Esophagus muscularis mucosa (tissue), 4 donors: ENCODE measurements at places on chromosomes 3 and 15. TPM values are rescaled to one million over a fixed set of nuclear protein-coding genes. Genes with fewer than 3 reads are reported as not detected.

INSYN1 gene
- 27.4 TPM for total RNA-seq

GOLGA8G gene
- 0.17 TPM for total RNA-seq

ALCAM gene
- total RNA-seq: 20.0 TPM

GRAMD2A gene
- 1.1 TPM for total RNA-seq

ATP13A5 gene
- total RNA-seq: not detected

TICRR gene
- under 0.01 TPM for total RNA-seq

RTP3 gene
- not detected for total RNA-seq

RTP1 gene
- not detected for total RNA-seq

NR1I2 gene
- 0.46 TPM for total RNA-seq

COL6A5 gene
- total RNA-seq: not detected

IQCH gene
- 0.58 TPM for total RNA-seq

PTPRG gene
- 56.8 TPM for total RNA-seq

LRRC49 gene
- total RNA-seq: 10.4 TPM

DNA sequence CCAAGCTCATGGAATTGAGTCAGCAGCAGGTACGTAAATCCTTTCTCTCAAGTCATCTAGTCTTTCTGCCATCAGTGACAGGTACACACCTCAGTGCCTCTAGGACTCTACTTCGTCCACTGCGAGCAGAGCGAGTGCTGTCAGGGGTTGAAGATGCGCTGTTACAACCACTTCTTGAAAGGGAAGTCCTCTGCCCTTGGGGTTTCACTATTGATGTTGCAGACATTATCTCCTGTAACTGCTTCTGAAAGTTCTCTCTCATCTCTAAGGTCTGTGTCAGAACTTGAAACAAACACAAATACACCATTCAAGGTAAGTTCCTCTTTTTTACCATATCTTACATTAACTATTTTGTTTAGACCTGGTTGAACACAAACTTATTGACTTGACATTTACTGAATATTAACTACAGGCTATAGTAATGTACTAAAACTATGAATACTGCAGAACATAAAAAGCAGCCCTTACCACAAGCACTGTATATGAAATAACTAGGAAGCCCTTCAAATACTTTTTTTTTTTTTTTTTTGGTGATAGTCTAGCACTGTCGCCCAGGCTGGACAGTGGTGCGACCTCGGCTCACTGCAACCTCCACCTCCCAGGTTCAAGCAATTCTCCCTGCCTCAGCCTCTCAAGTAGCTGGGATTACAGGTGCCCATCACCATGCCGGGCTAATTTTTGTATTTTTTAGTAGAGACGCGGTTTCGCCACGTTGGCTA lies 41.5 kb downstream of the TOPBP1 start:
- H3K27me3 ChIP-seq: no peaks in the 10 kb centered on the region
- DNase-seq: no peak
- H3K4me3 ChIP-seq: no peak overlapping the region
- peaks cover 11% of the 10 kb centered on the region for H3K36me3 ChIP-seq
- H3K4me1 ChIP-seq: no peaks in the 10 kb centered on the region

- H3K27me3 ChIP-seq: no peaks in the 10 kb centered on the region
- H3K36me3 ChIP-seq: no peaks in the 10 kb centered on the region
- H3K27ac ChIP-seq: no peak overlapping the region
Measured at GRCh38 chr3:61820306-61820992, 259.1 kb downstream of the PTPRG start.

DNA sequence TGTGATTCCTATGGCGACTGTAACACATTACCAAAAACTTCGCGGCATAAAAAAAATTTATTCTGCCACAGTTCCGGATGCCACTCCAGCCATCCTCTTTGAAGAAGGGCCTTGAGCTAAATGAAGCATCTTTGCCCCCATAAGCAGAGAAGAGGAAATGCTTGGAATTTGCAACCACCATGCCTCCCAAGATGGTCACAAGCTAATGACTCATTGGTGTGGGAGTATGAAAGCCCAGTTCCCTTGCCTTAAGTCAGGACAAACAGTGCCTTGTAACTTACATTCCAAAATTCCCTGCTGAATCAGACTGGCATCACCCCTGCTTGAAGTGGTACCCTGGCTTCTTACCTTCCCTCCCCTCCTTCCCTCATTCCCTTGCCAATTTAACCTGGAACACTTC lies 1077.4 kb downstream of the EPHA3 start:
- DNase-seq: no peak
- no peaks in the 10 kb centered on the region for H3K4me1 ChIP-seq
- no peak overlapping the region for H3K4me3 ChIP-seq
- no peaks in the 10 kb centered on the region for H3K36me3 ChIP-seq

GRCh38 chr3:73031573-73032103 lies 29.8 kb upstream of the EBLN2 start:
- H3K36me3 ChIP-seq: no peaks in the 10 kb centered on the region
- no peak overlapping the region for H3K27ac ChIP-seq
- H3K27me3 ChIP-seq: no peaks in the 10 kb centered on the region
- DNase-seq: no peak
- H3K4me1 ChIP-seq: peaks cover 24% of the 10 kb centered on the region

DNA sequence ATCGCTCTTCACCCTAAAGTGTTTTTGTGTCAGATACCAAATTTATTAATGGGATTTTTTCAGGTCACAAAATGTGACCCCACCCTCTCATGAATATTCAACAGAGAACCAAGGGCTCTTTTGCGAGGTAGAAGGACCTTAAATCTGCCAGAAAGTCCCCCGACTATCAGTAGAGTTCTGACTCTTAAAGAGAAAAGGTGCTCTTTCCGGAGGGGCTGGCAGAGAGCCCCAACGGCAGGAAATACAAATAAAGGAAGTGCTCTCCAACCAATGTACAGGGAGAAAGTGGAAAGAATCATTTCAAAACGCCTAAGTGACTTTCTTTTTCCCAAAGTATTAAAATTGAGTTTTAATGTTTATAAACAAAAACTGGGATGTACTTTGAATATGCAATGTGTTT lies 517.2 kb downstream of the FOXP1 start:
- peaks cover 55% of the 10 kb centered on the region for H3K4me1 ChIP-seq
- no peak for DNase-seq
- no peaks in the 10 kb centered on the region for H3K36me3 ChIP-seq

DNA sequence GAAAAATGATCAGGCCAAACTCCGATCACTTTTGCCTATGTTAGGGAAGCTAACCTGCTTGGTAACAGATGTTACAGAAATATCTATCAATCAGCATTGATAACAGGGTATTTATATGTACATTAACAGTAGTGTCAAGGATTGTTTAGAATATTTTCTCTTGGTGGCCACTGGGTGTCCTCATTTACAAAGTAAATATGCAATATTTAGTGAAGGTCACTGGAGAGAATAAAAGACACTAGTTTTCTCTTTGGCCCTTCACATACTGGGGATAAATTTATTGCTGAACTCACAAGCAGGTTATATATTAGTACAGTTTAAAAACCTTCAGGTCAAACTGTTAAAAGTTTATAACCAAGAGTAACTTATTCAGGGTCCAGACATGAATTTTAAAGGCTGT lies 69.0 kb downstream of the TIGIT start:
- peaks cover 34% of the 10 kb centered on the region for H3K4me1 ChIP-seq
- H3K36me3 ChIP-seq: no peaks in the 10 kb centered on the region
- no peak for DNase-seq
- H3K4me3 ChIP-seq: no peak overlapping the region

GRCh38 chr15:35842631-35843030 lies 296.7 kb upstream of the DPH6 start:
- no peak for DNase-seq
- H3K36me3 ChIP-seq: no peaks in the 10 kb centered on the region
- no peaks in the 10 kb centered on the region for H3K27me3 ChIP-seq
- H3K4me3 ChIP-seq: no peak overlapping the region
- no peak overlapping the region for H3K27ac ChIP-seq

- H3K4me1 ChIP-seq: peaks cover 49% of the 10 kb centered on the region
- H3K27me3 ChIP-seq: no peaks in the 10 kb centered on the region
- DNase-seq: no peak
- peak overlapping the region; percentile 97 for H3K27ac ChIP-seq
- peak overlapping the region; percentile 90 for H3K4me3 ChIP-seq
Measured at GRCh38 chr3:10248984-10249748, 907 bp downstream of the TATDN2 start.

DNA sequence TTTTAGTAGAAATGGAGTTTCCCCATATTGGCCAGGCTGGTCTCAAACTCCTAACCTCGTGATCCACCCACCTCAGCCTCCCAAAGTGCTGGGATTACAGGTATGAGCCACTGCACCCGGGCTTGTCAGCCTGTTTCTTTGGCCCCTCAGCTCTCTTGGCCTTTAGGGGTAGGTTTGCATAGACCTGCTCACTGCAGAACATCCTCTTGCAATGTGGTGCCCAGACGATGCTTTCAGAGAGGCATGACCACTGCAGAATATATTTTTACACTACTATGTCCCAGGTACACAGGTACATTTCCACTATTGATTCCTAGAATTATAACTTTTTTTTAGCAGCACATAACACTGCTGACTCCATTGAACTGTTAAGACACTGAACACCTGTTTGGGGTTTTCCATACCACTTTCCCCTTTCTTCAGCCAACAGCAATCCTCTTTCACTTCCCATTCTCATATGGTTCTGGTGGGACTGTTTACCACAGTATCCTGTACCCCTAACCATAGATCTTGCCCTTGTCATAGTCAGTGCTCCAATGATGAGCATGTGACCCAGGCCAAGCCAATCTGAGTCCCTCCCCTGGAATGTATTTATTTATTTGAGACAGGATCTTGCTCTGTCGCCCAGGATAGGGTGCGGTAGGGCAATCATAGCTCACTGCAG lies 21.1 kb downstream of the CCDC32 start:
- no peak for DNase-seq
- H3K27me3 ChIP-seq: no peaks in the 10 kb centered on the region
- no peak overlapping the region for H3K27ac ChIP-seq
- no peaks in the 10 kb centered on the region for H3K4me1 ChIP-seq

GRCh38 chr15:26662283-26662682 lies 110.6 kb downstream of the GABRB3 start:
- H3K4me1 ChIP-seq: peaks cover 15% of the 10 kb centered on the region
- H3K27me3 ChIP-seq: no peaks in the 10 kb centered on the region
- H3K36me3 ChIP-seq: no peaks in the 10 kb centered on the region
- H3K4me3 ChIP-seq: no peak overlapping the region

DNA sequence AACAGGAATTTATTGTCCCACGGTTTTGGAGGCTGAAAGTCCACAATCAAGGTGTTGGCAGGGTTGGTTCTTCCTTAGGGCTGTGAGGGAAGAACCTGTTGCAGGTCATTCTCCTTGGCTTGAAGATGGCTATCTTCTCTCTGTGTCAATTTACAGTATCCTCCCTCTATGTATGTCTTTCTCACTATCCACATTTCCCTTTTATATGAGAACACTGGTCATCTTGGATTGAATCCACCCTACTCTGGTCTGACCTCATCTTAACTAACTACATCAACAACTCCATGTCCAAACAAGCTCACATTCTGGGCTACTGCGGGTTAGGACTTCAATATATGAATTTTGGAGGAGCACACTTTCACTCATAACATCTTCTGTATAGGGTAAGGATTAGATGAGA lies 61.9 kb downstream of the CLDN1 start:
- H3K27me3 ChIP-seq: no peaks in the 10 kb centered on the region
- H3K27ac ChIP-seq: no peak overlapping the region
- H3K36me3 ChIP-seq: no peaks in the 10 kb centered on the region
- no peak for DNase-seq

DNA sequence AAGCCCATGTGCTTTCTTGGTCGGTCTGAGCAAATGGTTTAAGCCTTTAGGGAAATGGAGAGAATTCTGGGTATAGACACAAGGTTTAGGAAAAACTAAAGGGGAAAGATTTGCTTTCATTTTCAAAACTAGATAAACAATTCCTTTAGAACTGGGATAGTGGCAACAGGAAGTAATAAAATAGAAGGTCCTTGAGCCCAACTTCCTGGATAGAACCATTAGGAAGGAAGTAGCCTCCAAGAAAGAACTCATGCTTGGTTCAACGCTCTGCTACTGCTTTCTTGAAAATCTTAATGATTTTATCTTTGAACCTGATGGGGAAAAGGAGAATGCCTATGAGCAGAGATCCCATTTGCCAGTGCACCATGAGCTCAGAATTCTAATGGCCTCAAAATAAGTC lies 147.0 kb upstream of the THRB start:
- DNase-seq: no peak
- no peaks in the 10 kb centered on the region for H3K27me3 ChIP-seq
- no peak overlapping the region for H3K27ac ChIP-seq
- H3K4me3 ChIP-seq: no peak overlapping the region
- no peaks in the 10 kb centered on the region for H3K4me1 ChIP-seq

- H3K4me3 ChIP-seq: no peak overlapping the region
- no peaks in the 10 kb centered on the region for H3K27me3 ChIP-seq
- no peak for DNase-seq
- H3K4me1 ChIP-seq: no peaks in the 10 kb centered on the region
- H3K27ac ChIP-seq: no peak overlapping the region
Measured at GRCh38 chr3:6750782-6751181, 110.1 kb upstream of the GRM7 start.

DNA sequence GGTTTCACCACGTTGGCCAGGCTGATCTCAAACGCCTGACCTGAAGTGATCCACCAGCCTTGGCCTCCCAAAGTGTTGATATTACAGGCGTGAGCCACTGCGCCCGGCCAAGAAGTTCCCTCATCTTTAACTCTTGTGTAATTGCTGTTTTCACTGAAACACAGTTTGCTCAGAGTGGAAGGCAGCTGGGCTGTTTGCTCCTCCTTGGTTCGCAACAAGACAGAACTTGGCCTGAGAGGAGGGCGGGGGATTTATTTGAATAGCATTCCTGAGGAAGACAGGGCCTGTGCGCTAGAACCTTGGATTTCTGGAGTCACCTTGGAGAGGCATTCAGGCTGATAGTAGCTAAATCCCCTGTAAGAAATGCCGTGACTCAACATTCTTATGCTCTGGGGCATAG lies 226.7 kb upstream of the MCTP2 start:
- peak overlapping the region; percentile 72 for H3K27ac ChIP-seq
- no peaks in the 10 kb centered on the region for H3K27me3 ChIP-seq
- H3K4me1 ChIP-seq: peaks cover 48% of the 10 kb centered on the region
- no peaks in the 10 kb centered on the region for H3K36me3 ChIP-seq
- DNase-seq: peak; percentile 95

DNA sequence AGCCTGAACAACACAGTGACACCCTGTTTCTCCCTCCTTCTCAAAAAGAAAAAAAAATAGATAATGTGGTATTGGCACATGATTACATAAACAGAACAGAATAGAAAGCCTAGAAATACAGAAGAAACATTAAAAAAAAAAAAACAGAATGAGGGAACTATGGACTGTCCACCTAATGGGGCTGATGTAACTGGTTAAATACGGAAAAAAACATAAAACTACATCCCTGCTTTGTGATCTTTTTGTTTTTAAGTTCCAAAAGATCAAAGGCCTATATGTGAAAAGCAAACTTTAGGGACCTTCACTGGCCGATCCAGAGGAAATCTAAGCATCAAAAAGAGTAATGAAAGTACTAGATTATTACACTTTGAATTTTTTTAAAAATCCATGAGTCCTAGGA lies 17.2 kb downstream of the TMEM202 start:
- H3K36me3 ChIP-seq: no peaks in the 10 kb centered on the region
- no peak overlapping the region for H3K4me3 ChIP-seq
- no peaks in the 10 kb centered on the region for H3K4me1 ChIP-seq
- H3K27me3 ChIP-seq: no peaks in the 10 kb centered on the region
- no peak overlapping the region for H3K27ac ChIP-seq

GRCh38 chr3:174417573-174417972 lies 441.6 kb upstream of the NAALADL2 start:
- H3K4me1 ChIP-seq: no peaks in the 10 kb centered on the region
- no peak overlapping the region for H3K27ac ChIP-seq
- H3K4me3 ChIP-seq: no peak overlapping the region
- no peaks in the 10 kb centered on the region for H3K27me3 ChIP-seq

- no peak overlapping the region for H3K4me3 ChIP-seq
- no peak for DNase-seq
- H3K36me3 ChIP-seq: no peaks in the 10 kb centered on the region
- no peak overlapping the region for H3K27ac ChIP-seq
- H3K4me1 ChIP-seq: peaks cover 2% of the 10 kb centered on the region
Measured at GRCh38 chr3:170621256-170621655, 35.4 kb upstream of the SLC7A14 start.
